ENCODE measurements at places on chromosomes 6 and 20.

DNA sequence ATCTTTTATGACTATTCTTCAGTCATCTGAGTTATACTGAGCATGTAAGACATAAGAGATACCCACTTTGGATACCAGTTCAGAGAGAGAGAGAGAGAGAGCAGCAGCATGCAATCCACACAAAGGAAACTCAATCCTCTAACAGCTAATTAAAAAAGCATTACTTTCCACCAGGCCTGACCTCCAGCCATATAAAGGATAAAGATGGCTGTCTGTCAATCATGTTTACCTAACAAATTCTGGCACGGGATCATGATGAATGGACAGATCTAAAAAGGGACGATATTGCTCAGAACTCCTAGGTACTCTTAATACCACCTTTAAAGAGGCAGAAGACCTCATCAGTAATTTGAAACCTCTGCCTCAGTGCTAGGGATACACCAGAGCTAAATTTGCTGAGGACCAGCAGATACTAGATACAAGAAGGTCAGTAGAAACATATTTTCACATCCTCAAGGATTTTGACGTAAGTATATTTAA is 159.2 kb downstream of the RPS12 start:
- no peak for DNase-seq

GRCh38 chr6:111590209-111590980 is 15.3 kb downstream of the TRAF3IP2 start:
- no peak for DNase-seq

DNA sequence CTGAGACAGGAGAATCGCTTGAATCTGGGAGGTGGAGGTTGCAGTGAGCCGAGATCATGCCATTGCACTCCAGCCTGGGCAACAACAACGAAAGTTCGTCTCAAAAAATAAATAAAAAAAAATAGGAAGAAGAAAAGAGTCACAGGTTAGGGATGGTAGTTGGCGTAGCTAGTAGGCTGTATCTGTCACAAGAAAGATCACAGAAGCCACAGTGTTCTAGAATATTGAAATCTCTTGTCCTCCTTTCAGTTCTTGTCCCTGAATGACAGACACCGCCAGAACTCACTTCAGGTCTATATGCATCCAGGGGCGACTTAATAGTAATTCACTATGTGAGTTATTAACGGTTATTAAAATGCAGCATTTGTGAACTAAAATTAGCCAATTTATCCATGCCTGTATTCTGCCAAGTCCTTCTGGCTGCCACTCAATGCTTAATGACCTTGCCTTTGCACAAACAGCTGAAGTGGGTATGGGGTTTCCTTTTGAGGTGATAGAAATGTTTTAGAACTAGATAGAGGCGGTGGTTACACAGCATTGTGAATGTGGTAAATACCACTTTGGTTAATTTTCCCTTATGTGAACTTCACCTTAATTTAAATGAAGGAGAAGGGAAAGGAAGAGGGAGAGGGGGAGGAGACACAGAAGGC is 41.3 kb upstream of the ZMYND8 start:
- no peak for DNase-seq

GRCh38 chr20:56453352-56453751 is 15.1 kb upstream of the RTF2 start:
- DNase-seq = no peak

DNA sequence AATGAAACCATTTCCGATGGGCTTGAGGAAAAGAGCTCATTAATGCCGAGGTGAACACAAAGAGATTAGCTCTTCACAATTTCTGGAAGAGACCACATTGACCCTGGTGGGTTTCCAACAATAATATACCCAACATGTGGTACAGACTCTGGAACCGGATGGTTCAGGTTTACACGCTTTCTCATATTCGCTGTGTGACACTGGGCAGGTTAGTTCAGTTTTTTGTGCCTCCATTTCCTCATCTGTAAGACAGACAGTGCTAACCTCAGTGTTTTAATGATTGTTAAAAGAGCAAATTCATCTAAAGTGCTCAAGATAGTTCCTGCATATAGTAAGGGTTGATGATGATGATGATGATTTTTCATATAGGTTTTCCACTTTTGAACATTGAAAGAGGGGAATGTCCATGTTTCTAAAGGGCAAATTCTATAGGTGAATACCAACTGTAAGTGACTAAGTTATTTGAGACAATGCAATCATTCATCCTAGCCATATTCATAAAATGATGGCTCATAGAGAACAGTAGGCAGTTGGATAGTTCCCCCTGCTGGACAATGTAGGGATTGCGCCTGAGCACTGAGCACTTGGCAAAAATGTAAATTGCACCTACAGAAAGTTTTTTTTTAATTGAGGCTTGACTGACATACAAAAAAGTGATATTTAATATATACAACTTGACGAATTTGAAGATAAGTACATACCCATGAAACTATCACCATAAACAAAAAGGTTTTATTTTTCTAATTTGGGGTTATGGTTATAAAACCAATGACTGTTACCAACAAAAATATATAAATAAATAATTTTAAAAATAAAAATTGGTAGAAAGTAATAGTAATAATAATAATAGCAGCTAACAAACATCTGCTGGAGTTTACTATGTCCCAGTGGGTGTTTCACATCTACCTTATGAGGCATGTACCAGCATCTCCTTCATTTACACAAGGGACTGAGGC is 2.1 kb upstream of the PERP start:
- DNase-seq = no peak

- DNase-seq = no peak
Observed at GRCh38 chr20:48215536-48215935, 430.3 kb upstream of the SULF2 start.

DNA sequence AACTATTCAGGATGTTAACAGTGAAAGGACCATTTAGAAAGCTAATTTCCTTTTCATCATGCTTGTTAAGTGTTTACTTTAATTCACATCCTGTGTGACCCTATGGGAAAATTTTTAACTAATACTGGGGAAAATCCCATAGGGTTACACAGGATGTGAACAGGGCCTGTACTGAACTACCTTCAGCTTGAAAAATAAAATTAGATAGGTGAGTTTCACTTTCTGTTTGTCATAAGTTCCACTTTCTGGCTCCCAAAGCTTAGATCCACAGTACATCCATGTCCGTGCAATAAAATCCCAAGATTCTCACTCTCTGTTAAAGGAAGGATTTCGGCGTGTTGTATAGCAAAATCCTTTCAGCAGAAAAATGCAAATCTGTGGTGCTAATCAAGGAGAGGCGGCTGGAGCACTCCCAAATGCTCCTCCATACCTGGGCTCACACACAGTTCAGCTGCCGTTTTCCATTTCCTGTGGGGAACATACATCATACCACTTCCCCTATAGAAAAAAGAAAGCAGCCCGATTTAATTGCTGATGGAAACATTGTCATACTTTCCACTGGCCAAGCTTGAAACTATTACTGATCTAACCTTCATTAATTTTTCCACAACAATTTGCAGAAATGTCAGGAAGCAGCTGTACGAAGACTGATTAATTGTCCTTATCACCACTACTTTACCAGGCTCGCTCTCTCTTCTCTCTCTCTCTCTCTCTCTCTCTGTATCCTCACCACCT is 125.2 kb downstream of the HIVEP2 start:
- DNase-seq = no peak

- no peak for DNase-seq
Observed at GRCh38 chr20:59781226-59781625, 152.2 kb downstream of the SYCP2 start.

DNA sequence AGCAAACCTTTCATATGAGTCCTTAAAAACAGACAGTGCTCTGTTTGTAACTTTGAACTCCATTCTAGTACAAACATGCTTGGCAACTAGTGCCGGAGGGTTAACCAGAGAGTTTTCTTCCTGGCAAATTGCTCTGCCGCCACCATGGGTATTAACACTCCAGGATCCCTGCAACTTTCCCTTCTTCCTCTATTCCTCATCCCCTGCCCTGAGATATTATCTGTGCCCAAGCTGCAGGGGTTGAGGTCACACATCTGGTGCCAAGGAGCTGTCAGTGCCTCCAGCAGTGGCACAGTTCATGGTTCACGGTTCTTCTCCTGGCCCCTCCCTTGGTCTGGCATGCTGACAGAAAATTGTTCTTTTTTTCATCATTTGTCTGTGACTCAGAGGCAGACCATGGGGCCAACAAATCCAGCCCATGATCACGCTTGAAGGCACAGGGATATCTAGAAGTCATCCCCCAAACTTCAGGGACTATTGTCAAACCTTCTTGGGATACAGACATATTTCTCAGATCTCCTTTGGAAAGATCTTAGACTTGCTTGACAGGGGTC is 77.5 kb downstream of the ATXN1 start:
- no peak for DNase-seq

DNA sequence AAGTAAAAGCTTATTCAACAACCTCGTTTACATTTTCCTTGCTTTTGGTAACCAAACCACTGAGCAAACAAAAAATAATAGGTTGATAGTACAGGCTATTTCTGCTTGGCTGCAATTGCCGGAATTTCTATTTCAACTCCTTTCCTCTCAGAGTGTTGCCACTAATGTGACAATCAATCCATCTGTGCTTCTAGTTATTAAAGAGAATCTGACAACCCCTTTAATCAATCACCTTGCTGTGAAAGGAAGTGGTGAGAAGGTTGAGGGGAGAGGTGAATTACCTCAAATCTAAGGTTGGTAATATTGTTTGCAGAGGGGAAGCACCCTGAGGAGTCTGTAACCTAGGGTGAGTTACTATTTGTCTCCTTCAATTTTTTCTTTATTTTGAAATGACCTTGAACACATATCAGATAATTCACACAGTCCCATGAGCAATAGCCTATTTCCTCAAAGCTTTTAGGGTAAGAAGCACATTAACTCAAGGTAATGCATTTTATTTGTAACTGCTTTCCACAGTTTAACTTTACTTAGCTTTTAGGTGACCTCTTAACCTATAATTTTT is 603.4 kb downstream of the MMUT start:
- DNase-seq = no peak

- DNase-seq = peak; percentile 35
Observed at GRCh38 chr20:59751075-59751711, 146.9 kb downstream of the PHACTR3 start.

- DNase-seq = no peak
Observed at GRCh38 chr6:104573350-104573749, 286.4 kb downstream of the HACE1 start.

DNA sequence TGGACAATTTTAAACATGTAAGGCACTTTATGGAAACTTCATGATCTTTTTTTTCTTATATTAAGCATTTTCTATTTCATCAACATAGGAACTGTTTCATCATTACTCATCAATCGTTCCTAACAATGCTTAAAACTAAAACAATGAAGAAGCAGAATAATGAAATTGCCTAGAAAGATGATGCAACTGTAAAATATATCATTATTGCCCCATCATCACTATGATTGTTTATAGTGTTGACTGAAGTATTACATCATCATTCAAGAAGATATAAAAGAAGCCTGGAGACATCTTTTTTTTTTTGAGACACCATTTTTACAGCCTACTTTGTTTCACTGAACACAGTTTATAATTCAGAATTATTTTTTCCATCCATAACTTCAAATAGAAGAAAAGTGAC is 147.2 kb downstream of the TRDN start:
- no peak for DNase-seq

DNA sequence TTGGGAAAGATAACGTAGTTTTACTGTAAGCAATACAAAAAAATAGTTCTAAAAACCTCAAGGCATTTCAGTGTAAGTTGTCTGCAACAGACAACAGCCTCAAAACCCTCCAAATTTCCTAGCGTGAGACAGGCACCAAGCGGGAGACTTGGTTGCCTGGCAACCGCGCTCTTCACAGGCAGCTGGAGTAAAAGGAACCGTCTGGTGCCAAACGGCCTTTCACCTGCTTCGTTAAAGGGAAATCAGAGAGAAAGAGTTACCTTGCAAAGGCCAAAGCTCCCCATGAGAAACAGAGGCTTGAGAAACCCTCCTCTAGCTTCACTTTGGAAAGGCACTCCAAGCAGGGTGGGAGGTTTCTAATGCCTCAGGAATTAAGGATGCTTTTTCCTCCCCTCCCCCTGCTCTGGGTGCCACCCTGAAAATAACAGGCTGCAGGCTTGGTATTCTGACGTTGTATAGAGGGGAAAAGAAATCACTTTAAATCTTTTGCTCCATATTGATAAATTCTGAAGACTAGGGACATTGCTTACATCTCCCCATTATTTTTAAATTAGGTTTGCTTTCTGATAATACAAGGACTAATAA is 129.7 kb upstream of the UFL1 start:
- DNase-seq = peak; percentile 71

GRCh38 chr6:11509471-11509870 is 28.1 kb upstream of the TMEM170B start:
- DNase-seq = no peak

DNA sequence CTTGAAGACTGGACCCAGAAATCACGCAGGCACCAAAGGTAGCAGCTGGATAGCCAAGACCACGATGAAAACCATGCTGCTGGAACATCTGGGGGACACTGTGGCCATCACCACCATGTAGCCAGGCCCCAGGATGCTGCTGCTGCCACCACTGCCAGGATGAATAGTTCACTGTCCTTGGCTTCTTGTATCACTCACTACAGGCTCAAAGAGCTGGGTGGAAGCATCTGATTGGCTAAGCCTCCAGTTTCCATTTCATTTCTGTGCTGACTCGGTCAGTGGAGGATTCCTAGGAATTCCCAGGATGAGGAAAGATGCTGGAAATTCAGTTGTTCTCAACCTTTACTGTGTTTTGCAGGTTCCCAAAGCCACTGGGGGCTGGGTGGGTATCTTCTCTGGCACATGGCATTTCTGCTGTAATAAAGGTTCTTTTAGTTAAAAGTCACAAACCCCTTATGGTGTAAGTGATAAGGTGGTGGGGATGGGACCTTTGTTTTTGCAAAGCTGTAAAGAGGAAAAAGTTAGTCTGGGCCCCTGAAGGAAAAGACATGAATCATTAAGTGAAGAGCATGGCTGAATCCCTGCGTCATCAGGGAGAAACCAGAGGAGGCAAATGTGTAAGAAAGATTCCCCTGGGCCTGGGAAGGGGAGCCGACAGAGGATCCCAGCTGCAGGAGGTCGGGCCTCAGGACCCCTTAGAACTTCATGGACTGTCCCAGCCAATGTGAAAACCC is 75.6 kb upstream of the RNF24 start:
- DNase-seq = no peak

DNA sequence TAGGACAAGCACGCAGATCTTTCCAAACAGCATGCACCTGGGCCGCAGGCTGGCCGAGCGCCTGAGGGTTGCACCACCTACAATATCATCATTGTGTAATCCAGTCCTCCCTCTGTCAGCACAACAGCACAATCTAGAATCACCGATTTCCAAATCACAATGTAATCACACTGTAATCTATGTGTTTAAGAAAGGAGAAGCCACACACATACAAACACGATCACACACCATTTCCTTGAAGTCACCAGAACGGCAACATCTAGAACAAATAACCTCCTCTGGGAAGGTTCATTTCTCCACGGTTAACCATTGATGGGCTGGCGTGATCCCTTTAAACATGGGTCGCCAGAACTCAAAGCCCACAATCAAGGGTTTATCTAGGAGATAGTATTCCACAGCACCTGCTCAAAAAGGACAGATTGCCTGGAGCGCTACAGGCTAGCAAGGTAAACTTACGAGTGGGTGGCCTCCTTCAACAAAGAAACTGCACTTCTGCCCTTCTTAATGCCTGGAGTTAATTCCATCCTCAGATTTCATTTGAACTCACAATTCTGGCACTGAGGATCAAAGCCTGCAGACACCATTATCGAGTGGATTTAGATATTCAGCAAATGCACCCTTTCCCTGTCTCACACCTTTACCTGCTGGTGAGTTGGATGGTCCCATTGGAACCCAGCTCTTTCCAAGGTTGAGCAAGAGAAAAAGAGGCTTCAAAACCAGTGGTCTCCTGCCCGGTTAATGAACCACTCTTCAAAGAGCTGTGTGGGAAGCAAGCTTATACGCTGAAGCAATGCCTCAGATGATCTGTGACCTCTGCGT is 83.8 kb upstream of the FOXQ1 start:
- no peak for DNase-seq

Data from iPS DF 19.7 (cell line).